T1000 (cell line): ENCODE measurements at places on chromosomes 7 and 10.

DNA sequence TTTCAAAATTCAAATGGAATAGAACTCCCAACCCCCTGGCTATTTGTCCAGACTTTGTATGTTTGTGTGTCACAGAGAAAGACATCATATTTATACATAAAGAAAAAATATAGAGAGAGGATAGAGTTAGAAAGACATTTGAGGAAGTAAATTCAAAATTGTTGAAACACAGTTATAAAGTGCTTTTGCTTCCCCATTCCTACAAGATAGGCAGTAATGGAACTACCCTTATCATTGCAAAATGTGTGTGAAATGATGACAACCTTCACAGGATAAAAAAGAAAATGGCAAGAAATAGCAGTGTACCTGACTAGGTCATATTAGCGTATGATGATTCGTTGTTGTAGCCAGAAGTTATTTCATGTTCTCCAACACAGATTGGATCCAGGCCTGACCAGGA lies 63.1 kb downstream of the FZD1 start:
- DNase-seq, result no peak

- DNase-seq, result no peak
Measured at GRCh38 chr7:21920936-21921335, 24.8 kb downstream of the CDCA7L start.

DNA sequence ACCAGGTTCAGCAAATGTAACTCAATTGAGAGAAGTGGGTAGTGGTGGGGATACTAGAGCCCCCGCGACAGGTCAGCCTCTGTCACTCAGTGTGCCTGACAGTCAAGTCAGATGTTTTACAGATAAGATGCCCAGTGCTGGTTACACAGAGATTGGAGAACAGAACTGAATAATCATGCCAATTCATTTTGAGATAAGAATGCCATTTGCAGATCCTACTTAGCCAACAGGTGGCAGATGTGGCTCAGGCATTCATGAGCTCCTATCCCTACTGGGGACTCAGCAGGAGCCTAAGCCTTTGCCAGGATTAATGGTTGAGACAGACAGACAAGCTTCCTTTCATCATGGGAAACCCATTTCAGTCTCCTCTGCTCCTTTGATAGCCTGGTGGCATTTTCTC lies 137.8 kb downstream of the MAPK8 start:
- DNase-seq, result no peak

DNA sequence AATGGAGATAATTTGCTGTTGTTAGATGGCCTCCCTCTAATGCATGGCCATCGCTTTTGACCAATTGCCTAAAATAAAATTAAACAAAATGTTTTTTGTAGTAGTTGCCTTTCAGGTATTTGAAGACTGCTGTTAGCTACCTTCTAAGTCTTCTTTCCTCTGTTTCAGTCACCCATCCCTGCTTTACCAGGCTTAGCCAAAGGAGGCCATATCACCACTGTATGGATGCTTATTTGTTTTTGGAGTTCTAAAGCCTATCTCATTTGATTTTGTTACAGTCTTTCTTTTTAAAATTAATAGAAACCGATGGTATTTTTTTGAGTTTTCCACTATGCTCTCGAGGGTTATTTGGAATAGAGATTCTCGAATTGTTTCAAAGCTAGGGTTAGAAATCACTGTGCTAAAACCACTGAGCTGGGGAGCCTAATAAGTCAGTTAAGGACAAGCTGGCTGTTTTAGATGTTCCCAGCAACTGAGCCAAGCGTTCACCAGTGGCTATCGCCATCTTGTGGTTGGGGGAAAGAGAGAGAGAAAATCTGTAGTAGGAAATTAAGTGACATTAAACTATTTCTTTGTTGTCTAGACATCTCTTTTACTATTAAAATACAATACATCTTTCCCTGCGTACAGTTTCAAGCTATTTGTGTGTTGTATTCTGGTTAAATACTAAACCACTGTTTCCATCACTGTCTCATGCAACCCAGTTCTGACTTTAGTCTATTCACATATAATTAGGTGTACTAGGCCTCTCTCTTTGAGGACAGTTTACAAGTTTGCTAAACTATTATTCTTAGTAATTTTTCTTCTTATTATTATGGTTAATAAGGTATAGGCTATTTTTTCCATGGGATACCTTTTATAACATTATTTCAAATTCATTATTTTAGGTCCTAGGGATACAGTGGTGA lies 52.2 kb downstream of the GPR158 start:
- DNase-seq, result no peak

DNA sequence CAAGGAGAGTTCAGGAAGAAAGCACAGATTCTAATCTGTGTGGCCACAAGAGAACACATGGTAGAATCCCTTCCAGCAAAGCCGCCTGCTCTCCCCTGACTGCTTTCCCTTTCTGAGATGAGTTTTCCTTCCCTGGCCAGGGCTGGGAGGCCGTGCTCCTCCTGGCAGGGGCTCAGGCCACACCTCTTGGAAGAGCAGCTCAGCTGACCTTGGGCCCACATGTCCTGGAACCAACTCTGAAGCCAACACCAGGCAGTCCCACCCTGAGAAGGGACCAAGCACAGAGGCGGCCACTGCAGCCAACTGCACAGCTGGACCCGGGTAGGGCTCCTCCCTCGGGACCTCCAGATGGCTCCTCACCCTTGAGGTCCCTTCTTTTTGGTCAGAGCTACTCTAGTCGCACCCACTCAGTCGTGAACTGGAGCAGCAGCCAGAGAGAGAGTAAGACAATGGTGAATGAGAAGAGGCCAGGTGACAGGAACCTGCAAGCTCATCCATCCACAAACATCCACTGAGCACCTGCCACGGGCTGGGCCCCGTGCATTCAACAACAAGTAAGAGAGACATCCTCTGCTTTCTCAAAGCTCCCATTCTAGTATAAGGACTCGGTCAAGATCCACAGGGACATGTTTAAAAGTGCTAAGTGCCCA lies 40.3 kb downstream of the FAM53B start:
- no peak for DNase-seq

GRCh38 chr10:49152663-49153062 lies 18.8 kb upstream of the FAM170B start:
- no peak for DNase-seq

DNA sequence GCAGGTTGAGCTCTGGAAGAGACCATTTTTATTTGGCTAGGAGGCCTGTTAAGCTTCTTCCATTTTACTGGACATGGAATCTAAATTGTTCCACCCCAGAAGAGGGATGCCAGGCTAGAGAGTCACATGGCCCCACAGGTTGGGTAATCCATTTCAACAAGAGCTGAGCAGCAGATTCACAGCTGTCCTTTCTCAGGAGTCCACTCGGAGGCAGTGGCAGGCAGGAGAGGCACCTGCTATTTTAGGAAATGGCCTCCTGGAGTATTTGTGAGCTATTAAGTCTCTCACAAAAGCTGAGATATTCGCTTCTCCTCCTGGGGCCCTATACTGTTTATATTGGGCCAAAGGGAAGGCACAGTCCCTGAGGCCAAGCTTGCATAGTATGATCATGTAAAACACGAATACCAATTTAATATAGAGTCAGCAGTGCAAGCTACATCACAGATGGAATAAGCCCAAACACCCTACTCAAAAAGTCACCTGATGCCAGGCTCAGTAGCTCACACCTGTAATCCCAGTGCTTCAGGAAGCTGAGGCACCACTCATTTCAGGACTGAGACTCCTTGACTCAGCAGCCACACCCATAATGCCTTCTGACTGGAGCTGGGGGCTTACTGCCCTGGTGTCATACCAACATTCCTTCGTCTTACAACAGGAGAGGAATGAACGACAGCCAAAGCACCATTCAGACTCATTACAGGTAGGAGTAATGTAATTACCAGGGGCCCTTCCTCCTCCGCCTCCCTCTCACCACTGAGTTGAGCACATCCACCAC lies 124.1 kb downstream of the LMBR1 start:
- no peak for DNase-seq

DNA sequence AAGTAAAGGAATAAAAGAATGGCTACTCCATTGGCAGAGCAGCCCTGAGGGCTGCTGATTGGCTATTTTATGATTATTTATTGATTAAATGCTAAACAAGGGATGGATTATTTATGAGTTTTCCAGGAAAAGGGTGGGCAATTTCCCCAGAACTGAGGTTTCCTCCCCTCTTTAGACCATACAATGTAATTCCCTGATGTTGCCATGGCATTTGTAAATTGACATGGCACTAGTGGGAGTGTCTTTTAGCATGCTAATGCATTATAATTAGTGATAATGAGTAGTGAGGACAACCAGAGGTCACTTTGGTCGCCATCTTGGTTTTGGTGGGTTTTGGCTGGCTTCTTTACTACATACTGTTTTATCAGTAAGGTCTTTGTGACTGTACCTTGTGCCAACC lies 55.5 kb downstream of the BBS9 start:
- no peak for DNase-seq

GRCh38 chr7:47303695-47304453 lies 278.0 kb downstream of the TNS3 start:
- DNase-seq, result no peak

GRCh38 chr10:131548176-131548575 lies 236.7 kb upstream of the TCERG1L start:
- no peak for DNase-seq

DNA sequence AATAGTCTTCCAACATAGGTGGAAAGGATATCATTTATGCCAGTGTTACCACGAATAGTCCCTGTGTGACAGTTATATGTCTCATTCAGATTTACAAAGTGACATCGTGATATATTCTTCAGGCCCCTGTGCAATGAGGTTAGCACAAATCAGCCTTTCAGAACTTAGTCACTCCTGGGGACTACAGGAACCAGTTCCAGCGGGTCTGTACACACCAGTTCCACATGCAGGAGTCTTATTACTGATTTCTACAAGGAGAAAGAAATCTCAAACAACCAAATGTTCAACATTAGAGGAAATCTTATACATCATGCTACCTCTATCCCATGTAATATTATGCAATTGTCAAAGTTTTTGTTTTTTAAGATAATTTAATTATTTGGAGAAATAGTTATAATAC lies 4.4 kb upstream of the WDR91 start:
- DNase-seq, result no peak

DNA sequence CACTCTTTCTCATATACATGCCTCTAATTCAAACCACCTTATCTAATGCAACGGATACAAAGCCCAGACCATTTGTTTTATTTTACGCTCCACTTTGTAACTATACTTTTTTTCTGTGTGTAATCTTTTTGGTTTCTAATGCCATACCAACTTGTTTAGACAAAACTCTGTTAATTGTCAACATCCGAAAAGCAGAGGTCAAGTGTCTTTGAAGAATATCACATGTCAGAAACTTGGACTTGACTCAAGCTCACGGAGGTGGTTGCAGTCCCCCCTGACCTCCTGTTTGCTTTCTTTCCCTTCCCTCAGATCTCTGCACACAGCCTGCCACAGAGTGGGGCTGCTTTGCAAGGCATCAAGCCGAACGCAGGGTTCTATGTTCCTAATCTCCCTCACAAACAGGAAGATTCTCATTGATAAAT lies 698.9 kb downstream of the PARD3 start:
- no peak for DNase-seq

- DNase-seq, result no peak
Measured at GRCh38 chr7:130366564-130366963, 13.7 kb upstream of the CPA1 start.

- peak; percentile 78 for DNase-seq
Measured at GRCh38 chr10:100997360-100998182, 2.0 kb upstream of the LZTS2 start.

GRCh38 chr10:47044741-47045140 lies 133.5 kb downstream of the PTPN20 start:
- no peak for DNase-seq

GRCh38 chr10:28661035-28661434 lies 16.3 kb upstream of the BAMBI start:
- peak; percentile 35 for DNase-seq

- no peak for DNase-seq
Measured at GRCh38 chr10:131776496-131776895, 124.3 kb upstream of the PPP2R2D start.

DNA sequence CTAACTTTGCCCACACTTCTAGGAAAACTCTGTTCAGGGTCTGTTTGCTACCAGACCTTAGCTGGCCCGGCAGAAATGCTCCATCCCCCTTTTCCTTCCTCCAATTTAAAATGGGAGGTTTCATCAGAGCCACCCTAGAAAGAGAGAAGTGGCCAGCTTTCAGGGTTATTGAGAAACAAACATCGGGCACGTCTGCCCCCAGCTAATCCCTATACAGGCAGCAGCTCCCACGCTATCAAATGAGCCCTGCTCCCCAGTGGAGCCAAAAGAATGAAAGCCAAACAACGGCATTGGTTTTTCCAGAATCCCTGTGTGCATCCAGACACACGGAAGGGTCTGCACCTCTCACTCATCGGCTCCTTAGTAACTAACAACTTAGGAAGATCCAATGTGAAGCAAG lies 132.5 kb downstream of the GRID1 start:
- DNase-seq, result no peak

- no peak for DNase-seq
Measured at GRCh38 chr7:4129481-4130122, 552.5 kb upstream of the FOXK1 start.

DNA sequence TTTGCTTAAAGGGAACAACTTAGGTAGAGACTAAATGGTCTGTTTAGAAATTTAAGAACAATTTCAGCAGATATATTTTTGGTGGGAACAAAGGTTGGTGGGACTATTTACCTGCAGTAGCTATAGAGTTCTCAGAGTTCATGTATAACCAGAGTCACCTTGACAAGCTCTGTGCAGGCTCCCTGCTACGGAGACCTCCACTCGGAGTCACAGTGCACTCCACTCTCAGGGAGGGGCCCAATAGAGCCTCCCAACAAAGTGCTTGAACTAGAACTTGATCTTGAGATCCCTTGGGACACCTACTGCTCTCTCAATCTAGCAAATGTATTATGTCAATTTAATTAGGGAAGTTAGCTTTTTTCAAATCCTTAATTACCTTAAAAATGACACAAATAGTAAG lies 2.3 kb downstream of the MYPN start:
- DNase-seq, result no peak

DNA sequence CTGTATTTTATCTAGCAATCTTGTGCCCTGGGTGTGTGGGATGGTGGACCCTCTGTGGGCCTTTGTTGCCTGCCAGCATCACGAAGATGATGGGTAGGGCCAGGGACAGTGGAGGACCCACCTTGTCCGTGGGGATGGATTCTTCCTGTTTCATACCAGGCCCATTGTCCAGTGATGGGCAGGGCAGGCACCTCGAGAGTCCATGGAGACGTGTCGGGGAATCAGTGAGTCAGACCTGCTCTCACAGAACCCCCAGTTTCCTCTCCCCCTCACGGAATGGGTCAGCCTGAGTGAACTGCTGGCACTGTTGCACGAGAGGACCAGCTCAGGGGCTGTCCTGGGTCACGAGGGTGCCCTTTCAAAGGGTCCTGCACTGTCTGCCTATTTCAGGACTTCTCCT lies 401.2 kb downstream of the RPS24 start:
- DNase-seq, result no peak

- no peak for DNase-seq
Measured at GRCh38 chr10:99973190-99973589, 36.6 kb downstream of the DNMBP start.

DNA sequence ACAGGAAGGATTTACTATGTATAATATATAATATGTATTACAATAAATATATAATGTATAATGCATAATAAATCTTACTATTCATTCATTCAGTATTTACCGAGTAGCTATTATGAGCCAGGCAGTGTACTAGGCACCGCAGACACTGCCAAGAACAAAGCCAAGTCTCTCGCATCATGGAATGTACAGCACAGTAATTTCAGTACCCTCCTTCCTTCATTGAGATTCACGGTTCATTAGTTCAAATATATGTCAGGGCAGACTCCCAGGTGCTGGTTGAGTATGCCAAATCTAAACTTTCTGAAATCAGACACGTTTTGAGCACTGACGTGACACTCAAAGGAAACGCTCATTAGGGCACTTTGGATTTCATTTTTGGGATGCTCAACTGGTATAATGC lies 9.1 kb downstream of the USP6NL start:
- DNase-seq, result no peak
